ENCODE measurements at places on chromosomes 16 and 17.

DNA sequence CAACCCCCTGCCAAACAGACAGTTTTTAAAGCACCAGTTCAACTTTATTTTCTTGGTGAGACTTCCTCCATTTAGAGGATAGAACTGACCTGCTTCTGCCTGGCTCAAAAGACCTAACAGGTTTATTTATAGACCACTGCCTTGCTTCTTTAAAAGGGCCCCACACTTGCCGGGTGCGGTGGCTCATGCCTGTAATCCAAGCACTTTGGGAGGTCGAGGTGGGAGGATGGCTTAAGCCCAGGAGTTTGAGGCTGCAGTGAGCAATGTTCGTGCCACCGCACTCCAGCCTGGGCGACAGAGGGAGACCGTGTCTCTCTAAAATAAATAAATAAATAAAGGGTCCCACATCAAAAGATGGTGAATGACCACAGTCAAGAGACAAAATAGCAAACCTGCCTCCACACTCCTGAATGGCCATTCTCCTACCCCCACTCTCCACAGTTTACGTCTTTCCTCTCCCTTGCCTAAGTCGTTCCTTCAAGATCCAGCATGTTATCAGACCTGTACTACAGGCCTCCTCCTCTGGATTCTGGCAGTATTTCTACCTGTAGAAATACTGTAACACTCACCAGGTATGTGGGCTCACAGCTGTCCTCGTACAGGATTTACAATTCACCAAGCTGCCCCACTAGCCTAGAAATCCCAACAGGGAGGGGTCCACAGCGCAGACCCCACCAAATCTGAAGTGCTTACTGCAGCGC lies 95.6 kb downstream of the SMG6 start:
- DNase-seq, result no peak

- DNase-seq, result no peak
These were observed 41.4 kb downstream of the VPS53 start for GRCh38 chr17:673200-673681.

DNA sequence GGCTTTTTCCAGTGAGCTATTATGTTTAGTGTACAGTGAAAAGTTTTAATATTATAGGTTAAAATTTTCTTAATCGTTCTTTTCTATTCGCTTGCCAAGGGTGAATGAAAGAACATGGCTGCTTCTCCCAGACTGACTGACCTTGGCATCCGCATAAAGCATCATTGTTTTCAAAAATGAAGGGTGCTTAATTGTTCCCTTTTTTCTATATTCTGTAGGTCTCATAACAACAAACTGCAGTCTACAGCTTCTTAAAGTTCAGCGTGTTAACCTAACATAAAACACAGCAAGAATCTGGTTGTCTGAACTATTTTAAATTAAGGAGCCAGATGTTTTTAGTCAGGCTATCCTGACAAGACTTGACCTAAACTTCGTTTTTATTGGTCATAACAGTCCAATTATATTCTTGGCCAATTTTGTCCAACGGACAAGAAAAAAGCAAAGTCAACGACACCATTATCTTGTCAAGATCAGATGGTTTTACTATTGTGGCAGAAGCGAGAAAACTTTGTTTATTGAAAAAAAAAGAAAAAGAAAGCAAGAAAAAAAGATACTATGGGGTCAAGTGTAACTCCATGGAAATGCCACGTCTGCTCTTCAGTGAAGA lies 14.1 kb downstream of the C17orf58 start:
- DNase-seq, result no peak

DNA sequence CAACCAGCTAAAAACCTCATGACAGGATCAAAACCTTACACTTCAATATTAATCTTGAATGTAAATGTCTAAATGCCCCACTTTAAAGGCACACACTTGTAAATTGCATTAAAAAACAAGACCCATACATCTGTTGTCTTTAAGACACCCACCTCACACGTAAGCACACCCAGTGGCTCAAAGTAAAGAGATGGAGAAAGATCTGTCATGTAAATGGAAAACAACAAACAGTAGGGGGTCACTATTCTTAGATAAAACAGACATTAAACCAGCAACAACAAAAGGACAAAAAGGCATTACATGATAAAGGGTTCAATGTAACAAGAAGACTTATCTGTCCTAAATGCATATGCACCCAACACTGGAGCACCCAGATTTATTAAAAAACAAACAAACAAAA lies 35.6 kb downstream of the SDR42E1 start:
- no peak for DNase-seq

GRCh38 chr16:22710326-22710725 lies 103.6 kb upstream of the HS3ST2 start:
- DNase-seq, result no peak

DNA sequence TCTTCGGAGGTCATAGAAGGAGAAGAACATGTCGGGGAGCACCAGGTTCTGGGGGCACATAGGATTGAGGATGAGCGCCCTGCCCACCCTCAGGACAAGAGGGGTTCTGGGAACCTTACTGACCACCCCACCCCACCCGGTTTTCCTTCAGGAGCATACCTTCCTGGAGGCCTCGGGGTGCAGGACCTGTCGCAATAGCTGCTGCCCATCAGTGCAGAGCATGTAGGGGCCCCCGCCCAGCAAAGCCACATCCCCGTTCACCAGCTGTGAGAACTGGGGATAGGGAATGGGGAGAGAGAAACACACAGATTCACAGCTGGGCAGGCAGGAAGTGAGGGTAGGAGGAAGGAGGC lies 2.1 kb downstream of the ESRP2 start:
- DNase-seq, result no peak

- DNase-seq, result no peak
These were observed 5.9 kb upstream of the NAGS start for GRCh38 chr17:43998552-43998951.

- no peak for DNase-seq
These were observed 144.8 kb upstream of the CACNG5 start for GRCh38 chr17:66690166-66690565.

DNA sequence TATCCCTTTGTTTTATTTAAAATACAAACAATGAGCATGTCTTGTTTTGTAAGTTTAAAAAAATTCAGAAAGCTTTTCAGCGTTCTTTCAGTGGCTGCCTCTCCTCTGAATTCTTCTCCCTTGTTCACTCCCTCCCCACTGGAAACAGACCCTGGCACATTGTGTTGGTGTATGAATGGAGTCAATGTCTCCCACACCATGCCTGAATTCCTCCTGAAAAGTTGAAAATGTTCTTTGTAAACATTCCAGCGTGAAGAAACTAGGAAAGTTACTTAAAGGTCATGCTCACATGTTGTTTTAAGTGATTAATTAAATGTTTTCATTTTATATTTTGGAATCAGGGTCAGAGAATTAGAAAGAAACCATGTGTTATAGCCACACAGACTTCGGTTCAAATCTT lies 136.9 kb upstream of the DYNLRB2 start:
- no peak for DNase-seq

DNA sequence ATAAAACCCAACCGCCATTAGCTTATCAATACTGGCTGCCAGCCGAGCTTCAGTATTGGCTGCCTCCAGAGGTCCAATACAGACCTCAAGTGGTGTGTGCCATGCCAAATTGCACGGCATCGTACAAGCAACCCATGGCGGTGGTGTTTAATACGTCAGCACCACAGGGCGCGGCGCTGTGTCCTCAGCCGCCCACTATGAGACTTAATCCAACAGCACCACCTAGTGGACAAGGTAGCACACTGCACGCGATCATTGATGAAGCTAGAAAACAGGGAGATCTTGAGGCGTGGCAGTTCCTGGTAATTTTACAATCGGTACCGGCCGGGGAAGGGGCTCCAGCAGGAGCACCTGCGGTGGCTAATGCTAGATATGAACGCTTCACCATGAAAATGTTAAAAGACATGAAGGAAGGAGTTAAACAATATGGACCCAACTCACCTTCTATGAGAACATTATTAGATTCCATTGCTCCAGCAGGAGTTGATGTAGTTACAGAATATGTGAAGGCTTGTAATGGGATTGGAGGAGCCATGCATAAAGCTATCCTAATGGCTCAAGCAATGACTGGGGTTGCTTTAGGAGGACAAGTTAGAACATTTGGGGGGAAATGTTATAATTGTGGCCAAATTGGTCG lies 15.4 kb downstream of the FLYWCH1 start:
- peak; percentile 84 for DNase-seq
